ENCODE measurements at places on chromosomes 2 and 18. TPM values are rescaled to one million over a fixed set of nuclear protein-coding genes. Genes with fewer than 3 reads are reported as not detected.

The CCDC121 gene
- total RNA-seq = not detected

The C2orf80 gene
- total RNA-seq = not detected

The BOLL gene
- 0.10 TPM for total RNA-seq

The FOXI3 gene
- not detected for total RNA-seq

DNA sequence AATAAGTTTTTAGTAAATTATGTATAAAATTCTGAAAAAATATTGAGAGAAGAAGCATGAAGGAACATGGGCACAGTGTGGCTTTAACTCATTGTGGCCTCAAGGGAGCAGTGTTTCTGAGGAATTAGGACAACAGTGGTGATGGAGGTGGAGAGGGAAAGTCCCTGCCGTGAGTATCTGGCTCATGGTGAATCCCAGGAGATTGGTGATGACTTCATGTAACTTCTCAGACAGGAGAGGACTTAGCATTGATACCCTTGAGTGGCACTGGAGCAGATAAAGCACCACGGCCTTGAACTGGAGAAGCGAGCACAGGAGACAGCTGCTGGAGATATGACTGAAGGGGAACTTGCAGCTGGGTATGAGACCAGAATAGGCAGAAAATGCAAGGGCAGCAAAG, 35.0 kb upstream of the LRP1B start:
- no peak overlapping the region for H3K27ac ChIP-seq
- H3K4me1 ChIP-seq = no peaks in the 10 kb centered on the region
- no peaks in the 10 kb centered on the region for H3K36me3 ChIP-seq
- H3K27me3 ChIP-seq = no peaks in the 10 kb centered on the region

DNA sequence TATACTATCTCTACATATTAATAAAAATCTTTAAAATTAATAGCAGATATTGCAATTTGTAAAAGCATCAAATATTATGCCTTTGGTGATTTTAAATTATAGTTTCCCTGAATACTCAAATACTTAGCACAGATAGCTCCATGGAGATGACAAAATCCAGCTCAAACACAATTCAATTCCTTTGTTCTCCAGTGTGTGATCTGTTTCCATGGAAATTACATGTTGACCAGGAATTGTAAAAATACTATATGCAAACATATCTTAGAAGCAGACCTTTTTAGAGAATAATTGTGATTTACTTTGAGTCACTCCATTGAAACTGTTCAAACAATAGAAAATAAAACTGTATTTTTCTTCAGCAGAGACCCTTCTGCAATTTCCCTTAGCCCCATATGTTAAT, 68.3 kb downstream of the FAM161A start:
- no peak for DNase-seq
- peaks cover 4% of the 10 kb centered on the region for H3K36me3 ChIP-seq
- H3K27me3 ChIP-seq = peaks cover 10% of the 10 kb centered on the region
- no peaks in the 10 kb centered on the region for H3K4me1 ChIP-seq

- no peaks in the 10 kb centered on the region for H3K27me3 ChIP-seq
- H3K4me3 ChIP-seq = no peak overlapping the region
- no peaks in the 10 kb centered on the region for H3K36me3 ChIP-seq
Measured at GRCh38 chr2:14492920-14493503, 139.5 kb upstream of the LRATD1 start.

- H3K27ac ChIP-seq = no peak overlapping the region
- no peaks in the 10 kb centered on the region for H3K27me3 ChIP-seq
- peaks cover 69% of the 10 kb centered on the region for H3K4me1 ChIP-seq
- H3K36me3 ChIP-seq = peaks cover 1% of the 10 kb centered on the region
Measured at GRCh38 chr2:233116946-233117345, 56.8 kb downstream of the INPP5D start.

- peak overlapping the region; percentile 93 for H3K27ac ChIP-seq
- H3K36me3 ChIP-seq = peaks cover 2% of the 10 kb centered on the region
- H3K27me3 ChIP-seq = no peaks in the 10 kb centered on the region
- peak overlapping the region; percentile 88 for H3K4me3 ChIP-seq
- peaks cover 54% of the 10 kb centered on the region for H3K4me1 ChIP-seq
- DNase-seq = no peak
Measured at GRCh38 chr2:58046335-58046584, 346 bp upstream of the VRK2 start.

GRCh38 chr2:219496825-219497494, 1.7 kb upstream of the GMPPA start:
- peaks cover 37% of the 10 kb centered on the region for H3K4me1 ChIP-seq
- DNase-seq = no peak
- H3K27me3 ChIP-seq = peaks cover 53% of the 10 kb centered on the region

- no peaks in the 10 kb centered on the region for H3K36me3 ChIP-seq
- H3K4me3 ChIP-seq = no peak within 1 kb of the TSS
- DNase-seq = no peak
- peaks cover 6% of the 10 kb centered on the region for H3K27me3 ChIP-seq
Measured at GRCh38 chr2:219434718-219435525, at the start of gene SPEG. Gene SPEG (plus strand): TSS chr2:219434843. CDS start chr2:219434978, 135 bp downstream.

DNA sequence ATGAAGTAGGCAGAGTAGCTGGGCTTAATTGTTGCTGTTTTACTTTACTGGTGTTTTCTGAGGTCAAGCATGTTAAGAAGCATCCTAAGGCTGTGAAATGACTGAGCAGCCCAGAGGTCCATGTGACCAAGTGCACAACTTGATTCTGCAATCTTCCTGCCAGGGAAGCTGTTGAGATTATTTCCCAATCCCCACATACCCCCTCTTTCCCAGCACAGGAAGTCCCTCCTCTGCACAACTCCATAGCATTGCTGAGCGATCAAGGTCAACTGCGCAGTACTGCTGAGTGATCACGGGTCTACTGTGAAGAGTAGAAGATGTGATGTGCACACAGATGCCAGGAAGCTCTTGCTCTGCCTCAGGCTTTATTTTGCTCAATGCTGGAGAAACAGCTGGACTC, 105.8 kb downstream of the GALNT14 start:
- H3K4me1 ChIP-seq = no peaks in the 10 kb centered on the region
- peaks cover 10% of the 10 kb centered on the region for H3K36me3 ChIP-seq
- no peak overlapping the region for H3K27ac ChIP-seq

DNA sequence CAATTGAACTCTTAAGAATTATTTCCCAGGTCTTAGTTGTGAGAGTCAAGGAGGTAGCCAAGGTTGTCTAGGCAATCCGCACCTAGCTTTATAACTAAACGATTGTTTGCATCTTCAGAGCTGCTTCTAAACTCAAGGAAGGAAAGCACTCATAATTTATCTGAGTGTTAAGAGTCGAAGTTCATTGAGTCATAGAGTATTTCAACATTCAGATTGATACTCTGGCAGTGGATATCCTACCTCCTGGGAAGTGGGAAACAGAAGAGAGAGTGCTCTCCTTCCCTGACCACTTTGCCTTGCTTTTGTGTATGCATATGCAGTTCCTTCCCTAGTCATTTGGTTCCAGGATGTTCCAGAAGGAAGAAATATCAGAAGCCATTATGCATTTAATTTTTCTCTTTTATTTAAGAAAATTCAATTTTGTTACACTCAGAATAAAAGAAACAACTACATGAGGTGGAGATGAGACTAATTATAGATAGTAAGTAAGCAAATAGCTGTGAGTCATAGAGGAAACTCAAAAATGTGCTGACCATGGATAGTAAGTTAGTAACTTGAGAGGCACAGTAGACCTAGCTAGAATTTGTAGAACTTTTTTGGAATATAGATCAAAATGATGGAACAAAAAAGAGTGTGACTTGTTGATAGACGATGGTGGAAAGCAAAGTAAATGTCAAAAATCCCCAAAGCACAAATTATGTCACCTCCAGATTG, 35.4 kb upstream of the FSHR start:
- no peak overlapping the region for H3K4me3 ChIP-seq
- H3K27me3 ChIP-seq = no peaks in the 10 kb centered on the region
- no peaks in the 10 kb centered on the region for H3K36me3 ChIP-seq
- no peak overlapping the region for H3K27ac ChIP-seq

DNA sequence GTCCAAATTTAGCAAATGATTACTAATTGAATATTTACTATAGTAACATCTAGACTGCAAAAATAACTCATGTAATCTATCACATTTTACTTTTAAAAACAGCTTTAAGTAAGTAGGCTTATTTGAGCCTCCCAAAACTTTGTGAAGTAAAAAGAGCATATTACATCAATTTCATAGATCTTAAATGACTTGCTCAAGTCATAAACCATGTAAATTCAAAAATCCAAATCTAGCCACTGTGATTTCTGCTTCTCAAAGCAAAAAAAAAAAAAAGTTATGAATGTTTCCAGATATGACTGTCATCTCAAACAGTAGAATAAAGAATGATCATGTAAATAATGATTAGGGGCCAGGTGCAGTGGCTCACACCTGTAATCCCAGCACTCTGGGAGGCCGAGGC, 37.5 kb downstream of the CACNB4 start:
- H3K27me3 ChIP-seq = peaks cover 9% of the 10 kb centered on the region
- DNase-seq = no peak
- H3K27ac ChIP-seq = no peak overlapping the region
- no peak overlapping the region for H3K4me3 ChIP-seq
- no peaks in the 10 kb centered on the region for H3K36me3 ChIP-seq
- H3K4me1 ChIP-seq = no peaks in the 10 kb centered on the region

DNA sequence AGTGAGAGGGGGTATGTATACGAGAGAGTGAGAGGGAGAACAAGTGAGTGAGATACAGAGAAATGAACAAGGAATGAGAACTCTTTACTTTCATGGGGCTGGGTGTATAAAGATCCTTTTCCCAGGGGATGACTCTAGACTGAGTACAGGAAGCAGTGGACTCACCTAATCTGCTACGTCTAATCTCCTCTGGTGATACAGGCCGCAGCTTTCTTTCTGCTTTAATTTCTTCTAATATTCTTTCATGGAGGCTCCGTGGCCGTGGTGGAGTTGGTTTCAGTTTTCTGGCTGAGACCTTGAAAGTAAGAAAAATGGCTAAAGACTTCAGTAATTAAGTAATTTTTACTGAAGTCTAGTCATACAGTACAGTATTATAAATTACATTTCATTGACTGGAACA, 85.2 kb downstream of the PRELID3A start:
- H3K4me3 ChIP-seq = no peak overlapping the region
- no peak for DNase-seq
- H3K27me3 ChIP-seq = no peaks in the 10 kb centered on the region
- H3K27ac ChIP-seq = no peak overlapping the region

DNA sequence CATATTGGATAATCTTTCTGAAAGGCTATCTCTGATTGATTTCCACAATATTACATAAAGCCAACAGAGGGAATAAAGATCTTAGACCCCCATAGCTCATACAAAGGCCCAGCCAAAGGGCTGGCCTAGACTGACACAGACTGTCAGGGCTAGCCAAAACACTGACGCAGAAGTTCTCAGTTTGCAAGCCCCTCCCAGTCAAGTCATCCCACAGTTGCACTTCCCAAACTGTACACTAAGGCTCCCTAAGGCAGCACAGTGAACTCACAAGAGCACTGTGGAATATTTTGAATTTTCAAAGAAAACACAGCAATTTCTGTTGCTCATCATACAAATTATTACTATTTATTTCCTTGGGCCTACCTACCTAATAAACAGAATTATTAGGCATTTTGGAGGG, 244.9 kb downstream of the SP3 start:
- H3K36me3 ChIP-seq = no peaks in the 10 kb centered on the region
- H3K4me3 ChIP-seq = no peak overlapping the region
- H3K4me1 ChIP-seq = no peaks in the 10 kb centered on the region
- no peak overlapping the region for H3K27ac ChIP-seq
- peaks cover 51% of the 10 kb centered on the region for H3K27me3 ChIP-seq
- DNase-seq = no peak

DNA sequence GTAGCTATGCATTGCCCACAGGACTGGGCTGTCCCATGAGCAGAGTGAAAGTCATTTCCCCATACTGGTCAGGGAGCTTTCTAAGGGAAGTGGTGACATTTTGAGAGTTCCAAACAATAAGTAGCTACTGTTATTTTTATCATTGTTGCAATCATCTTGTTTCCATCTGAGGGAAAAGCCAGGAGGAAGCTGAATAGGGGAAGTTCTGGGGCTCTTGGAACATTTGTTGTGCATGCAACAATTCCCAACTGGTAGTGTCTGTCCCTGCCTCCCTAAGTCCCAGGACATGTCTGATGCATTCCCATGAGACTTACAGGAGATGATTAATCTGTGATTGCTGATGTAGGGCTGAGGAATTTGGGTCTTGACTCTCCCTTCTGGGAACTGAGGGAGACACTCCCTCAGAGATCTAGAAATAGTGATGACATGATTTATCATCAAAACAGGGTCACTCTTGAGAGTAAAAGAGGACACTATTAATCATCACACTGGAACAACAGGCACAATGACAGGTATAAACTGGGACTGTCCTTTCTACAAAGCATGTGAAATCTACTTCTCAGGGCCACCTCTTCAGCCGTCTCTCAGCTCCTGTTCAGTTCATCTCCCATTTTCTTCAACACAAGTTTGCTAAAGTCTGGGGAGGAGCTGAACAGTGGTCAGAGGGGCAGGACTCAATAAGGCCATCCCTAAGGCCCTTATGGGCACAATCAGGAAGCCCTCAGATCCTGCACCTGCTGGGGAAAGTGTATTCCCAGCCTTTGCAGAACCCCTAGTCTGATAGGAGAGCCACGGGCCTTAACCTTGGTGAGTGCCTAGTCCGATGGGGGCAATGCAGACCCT, 28.0 kb upstream of the MARCO start:
- no peak overlapping the region for H3K27ac ChIP-seq
- no peaks in the 10 kb centered on the region for H3K4me1 ChIP-seq
- no peak overlapping the region for H3K4me3 ChIP-seq
- H3K36me3 ChIP-seq = no peaks in the 10 kb centered on the region

- no peaks in the 10 kb centered on the region for H3K4me1 ChIP-seq
- no peak overlapping the region for H3K27ac ChIP-seq
- no peaks in the 10 kb centered on the region for H3K27me3 ChIP-seq
- H3K36me3 ChIP-seq = no peaks in the 10 kb centered on the region
Measured at GRCh38 chr2:191451116-191451515, 205.9 kb downstream of the MYO1B start.

- H3K4me1 ChIP-seq = peaks cover 38% of the 10 kb centered on the region
- DNase-seq = no peak
- H3K4me3 ChIP-seq = peak overlapping the region; percentile 95
- H3K27ac ChIP-seq = peak overlapping the region; percentile 79
- H3K27me3 ChIP-seq = no peaks in the 10 kb centered on the region
- peaks cover 12% of the 10 kb centered on the region for H3K36me3 ChIP-seq
Measured at GRCh38 chr2:241701149-241701398, 765 bp upstream of the ING5 start.

- H3K36me3 ChIP-seq = peaks cover 5% of the 10 kb centered on the region
- peaks cover 12% of the 10 kb centered on the region for H3K27me3 ChIP-seq
- no peak for DNase-seq
- H3K4me1 ChIP-seq = no peaks in the 10 kb centered on the region
- H3K4me3 ChIP-seq = no peak overlapping the region
Measured at GRCh38 chr2:39696101-39696553, 30.4 kb downstream of the TMEM178A start.

Measured in activated T-cell treated with anti-CD3 and anti-CD28 coated beads, Interleukin-2, amount 50 U/mL, for 72 hours (primary cell).